Stimulated activated CD8-positive, alpha-beta memory T cell treated with anti-CD3 and anti-CD28 coated beads, Interleukin-4, amount 100 ng/mL, for 1 hour (primary cell): ENCODE measurements at places on chromosomes 6 and 20.

DNA sequence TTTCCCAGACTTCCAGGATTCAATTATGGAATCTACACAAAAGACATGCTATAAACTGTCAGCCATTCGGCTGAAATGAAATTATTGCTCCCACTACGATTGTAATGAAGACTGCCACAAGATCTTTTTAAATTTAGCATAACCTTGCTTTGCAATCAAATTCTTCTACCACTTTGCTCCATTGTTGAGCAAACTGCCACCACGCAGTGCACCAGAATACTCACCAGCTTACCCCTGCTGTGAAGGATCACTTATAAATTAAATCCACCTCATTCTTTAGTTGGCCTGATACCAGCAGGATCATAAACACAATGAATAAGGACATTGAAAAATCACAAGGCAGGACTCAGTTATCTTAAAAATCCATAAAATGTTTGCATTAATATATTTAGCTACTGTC lies 151.8 kb upstream of the PRND start:
- DNase-seq: no peak

DNA sequence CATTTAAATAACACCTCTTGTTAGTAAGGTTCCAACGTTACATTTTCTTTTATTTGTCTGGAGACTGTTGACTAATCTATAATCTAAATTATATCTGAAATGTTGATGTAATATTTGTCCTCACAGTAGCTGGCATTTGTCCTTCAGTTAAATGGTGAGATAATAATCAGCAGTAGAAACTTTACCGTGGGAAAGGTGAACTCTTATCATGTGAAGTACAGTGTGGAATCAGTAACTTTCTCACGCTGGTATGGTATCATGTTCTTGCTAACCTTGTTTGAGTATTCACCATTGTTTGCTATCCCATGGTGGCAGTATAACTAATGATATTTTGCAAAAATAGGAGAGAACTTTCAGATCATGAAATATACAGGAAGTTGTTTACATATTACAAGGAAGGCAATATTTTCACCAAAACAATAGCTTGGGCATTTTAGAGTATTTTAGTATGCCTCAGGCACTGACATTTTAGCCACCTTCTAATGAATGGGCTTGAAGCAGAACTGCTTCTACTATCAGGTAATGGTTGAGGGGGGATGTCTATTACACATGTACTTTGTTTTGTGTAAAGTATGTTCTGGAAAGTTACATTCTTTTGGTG lies 4.8 kb downstream of the GMNN start:
- DNase-seq: no peak

DNA sequence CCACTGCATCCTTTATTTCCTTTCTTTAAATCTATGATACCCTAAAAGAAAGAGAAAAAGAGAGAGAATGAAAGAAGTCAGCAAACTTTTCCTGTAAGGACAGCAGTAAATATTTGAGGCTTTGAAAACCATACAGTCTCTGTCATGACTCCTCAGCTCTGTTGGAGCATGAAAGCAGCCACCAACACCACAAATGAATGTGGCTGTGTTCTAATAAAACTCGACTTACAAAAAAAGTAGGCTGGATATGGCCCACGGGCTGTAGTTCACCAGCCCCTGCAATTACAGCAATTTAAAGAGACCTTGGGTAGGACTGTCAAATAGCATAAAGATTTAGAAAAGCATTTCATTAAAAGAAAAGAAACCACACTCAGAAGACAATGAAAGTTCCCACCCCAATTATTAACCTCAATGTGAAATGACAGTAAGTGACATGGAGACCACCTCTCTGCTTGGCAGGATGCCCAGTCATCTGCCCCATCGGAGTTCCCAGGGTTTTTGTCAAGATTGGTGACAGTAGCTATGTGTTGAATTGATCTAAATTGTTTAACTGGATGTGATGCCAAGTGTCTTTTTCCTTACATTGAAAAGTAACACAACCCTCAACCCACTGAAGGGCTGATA lies 50.9 kb downstream of the TNFRSF21 start:
- DNase-seq: no peak

- DNase-seq: no peak
Measured at GRCh38 chr20:53408691-53409446, 184.8 kb downstream of the ZNF217 start.

DNA sequence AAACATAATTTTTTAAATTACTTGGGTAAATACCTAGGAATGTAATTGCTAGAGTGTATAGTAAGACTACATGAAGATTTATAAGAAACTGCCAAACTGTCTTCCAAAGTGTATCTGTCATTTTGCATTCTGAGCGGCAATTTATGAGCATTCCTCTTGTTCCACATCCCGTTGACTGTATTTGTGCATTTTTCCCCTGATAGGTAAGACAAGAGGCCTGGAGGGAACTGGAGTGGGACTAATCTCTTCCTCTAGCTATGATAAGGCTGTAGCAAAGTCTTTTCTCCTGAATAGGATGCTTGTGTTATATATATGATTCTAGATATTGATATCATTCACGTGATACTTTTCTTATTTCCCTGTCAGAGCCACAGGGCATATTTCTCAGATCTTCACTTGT lies 1557.5 kb downstream of the GRIK2 start:
- DNase-seq: no peak

GRCh38 chr20:24411003-24411833 lies 58.2 kb upstream of the SYNDIG1 start:
- DNase-seq: no peak

DNA sequence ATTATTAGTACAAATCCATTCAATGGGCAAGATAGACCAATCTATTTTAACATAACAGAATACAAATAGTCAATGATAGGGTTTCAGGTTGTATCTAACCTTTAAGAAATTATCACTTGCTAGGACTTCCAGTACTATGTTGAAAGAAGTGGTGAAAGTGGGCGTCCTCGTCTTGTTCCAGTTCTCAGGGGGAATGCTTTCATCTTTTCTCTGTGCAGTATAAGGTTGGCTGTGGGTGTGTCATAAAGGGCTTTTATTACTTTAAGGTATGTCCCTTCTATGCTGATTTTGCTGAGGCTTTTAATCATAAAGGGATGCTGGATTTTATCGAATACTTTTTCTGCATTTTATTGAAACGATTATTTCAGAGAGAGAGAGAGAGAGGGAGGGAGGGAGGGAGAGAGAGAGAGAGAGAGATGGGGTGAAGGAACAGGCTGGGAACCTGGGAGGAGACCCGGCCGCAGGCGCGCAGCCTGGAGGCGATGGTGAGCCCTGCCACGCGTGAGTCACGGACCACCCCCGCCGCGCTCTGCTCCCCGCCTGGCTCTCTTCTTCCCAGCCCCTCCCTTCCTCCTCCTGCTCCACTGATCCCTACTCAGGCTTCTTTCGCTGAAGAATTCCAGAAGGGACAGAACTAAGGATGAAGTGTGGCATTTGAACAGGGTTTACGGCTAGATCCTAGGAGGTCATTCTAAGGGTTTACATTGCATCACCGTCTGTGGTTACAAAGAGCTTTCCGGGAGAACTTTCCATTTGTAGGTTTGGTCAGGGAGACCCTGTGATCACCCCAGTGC lies 45.5 kb upstream of the HLA-E start:
- no peak for DNase-seq

DNA sequence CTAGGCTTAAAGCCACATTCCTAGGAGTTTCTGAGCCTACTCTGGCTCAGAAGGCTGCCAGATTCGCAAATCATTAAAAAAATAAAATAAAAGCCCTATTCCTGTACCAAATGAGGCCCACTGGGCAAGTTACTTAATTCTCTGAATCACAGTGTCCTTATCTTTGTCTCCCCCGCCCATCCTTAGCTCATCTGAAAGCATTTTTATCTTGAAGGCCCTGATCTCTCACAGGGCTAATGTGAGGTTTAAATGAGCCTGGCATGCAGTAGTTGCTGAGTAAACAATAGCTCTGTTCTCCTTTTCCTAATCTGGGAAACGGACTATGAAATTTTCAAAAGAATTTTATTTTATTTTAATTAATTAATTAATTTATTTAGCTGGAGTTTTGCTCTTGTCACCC lies 2.1 kb upstream of the ZBTB12 start:
- DNase-seq: no peak

- DNase-seq: no peak
Measured at GRCh38 chr6:51965222-51965801, 122.1 kb downstream of the PKHD1 start.

DNA sequence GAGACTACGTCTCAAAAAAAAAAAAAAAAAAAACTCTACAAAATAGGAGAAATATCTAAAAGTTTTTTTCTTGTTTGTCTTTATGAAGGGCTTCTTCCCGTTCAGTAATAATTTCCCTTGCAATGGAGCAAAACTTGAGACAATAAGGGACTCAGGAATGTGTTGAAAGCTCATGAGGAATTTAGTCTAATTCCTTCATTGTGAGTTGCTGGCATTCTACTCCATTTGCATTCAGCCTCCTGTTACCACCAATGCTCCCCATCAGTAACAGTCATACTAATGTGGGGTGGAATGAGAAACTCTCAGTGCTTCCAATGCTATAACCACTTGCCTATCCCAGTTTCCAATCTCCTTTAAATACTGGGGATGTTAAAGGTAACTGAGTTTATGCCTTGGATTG lies 576.7 kb upstream of the AGPAT4 start:
- DNase-seq: no peak

GRCh38 chr6:89073840-89074239 lies 6.7 kb upstream of the PNRC1 start:
- DNase-seq: no peak

DNA sequence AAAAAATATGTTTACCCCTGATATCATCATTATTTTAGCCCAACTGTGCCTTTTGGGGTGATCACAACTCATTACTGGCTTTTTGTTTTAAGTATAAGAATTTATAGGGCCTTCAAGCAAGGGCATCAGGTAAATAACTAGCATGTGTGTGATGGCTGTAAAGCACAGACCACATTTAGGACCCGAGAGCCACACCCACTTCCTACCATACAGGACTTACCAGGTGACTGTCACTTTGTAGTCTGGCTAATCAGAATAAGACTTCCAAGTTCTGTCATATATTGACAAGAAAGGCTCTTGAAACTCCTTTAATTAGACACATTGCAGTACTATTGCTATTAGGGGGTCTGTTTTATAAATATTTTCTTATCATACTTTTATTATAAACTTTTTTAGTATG lies 31.1 kb downstream of the TMEM242 start:
- DNase-seq: no peak

DNA sequence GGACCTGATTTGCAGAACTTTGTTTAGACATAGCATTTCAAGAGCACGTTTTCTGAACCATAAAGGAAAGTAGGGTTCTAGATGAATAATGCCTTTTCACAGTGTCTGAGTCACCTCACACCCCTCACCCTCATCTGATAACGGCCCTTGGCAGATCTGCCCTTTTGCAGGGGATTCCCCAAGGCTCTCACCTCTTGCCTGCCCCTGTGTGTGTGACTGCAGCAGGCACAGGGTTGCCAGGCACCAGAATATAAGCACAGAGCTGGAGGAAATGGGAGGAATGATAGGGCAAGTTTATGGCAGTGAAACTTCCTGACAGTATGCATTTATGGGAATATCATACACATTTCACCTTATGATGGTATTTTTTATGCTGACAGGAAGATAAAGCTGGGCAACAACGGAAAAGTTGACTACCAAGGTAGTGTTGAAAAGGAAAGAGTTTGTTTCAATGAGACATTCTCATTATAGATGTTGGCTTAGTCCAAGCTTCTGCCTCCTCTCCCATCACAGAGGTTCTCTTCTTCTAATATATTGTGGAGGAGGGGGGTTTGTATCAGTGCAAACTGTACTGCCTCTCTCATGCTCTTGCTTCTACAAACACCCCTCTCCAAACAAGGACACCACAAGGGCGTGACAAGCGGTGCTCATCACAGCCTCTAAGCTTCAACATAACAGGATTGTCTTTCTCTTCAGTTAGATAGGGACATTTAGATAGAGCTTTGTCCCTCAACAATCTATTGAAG lies 101.5 kb upstream of the BACH2 start:
- peak; percentile 41 for DNase-seq

- peak; percentile 39 for DNase-seq
Measured at GRCh38 chr6:28838289-28838633, 85.5 kb downstream of the TRIM27 start.

- no peak for DNase-seq
Measured at GRCh38 chr6:154907291-154907690, 87.8 kb upstream of the TIAM2 start.
